ENCODE measurements at places on chromosomes 3 and 15.

GRCh38 chr3:129626744-129627349 is 20.4 kb upstream of the PLXND1 start:
- DNase-seq, result peak; percentile 95

GRCh38 chr3:179015551-179016020 is 56.0 kb downstream of the ZMAT3 start:
- peak; percentile 78 for DNase-seq

GRCh38 chr3:43405888-43406642 is 119.7 kb downstream of the SNRK start:
- DNase-seq, result no peak

GRCh38 chr15:90819390-90819789 is 49.0 kb upstream of the FURIN start:
- no peak for DNase-seq

DNA sequence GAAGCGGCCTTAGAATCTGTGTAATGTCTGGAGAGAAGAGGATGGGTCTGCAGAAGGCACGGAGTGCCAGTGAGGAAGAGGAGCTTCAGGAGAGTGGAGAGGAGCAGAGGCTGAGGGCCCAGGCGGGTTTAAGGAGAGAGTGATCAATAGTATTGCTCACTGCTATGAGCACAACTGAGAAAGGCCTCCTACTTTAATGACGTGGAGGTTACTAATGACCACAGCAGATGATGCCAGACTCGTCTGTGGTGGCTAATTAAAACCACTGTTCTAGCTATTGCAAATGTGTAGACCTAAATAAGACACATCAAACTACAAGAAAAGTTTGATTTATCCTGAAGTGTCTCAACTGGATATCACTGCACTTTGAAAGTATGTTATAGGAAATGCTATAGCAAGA is 33.2 kb downstream of the MTMR10 start:
- DNase-seq, result no peak

GRCh38 chr3:44926921-44927320 is 49.1 kb downstream of the ZDHHC3 start:
- DNase-seq, result no peak

GRCh38 chr15:77075528-77075927 is 4.6 kb upstream of the TSPAN3 start:
- no peak for DNase-seq

DNA sequence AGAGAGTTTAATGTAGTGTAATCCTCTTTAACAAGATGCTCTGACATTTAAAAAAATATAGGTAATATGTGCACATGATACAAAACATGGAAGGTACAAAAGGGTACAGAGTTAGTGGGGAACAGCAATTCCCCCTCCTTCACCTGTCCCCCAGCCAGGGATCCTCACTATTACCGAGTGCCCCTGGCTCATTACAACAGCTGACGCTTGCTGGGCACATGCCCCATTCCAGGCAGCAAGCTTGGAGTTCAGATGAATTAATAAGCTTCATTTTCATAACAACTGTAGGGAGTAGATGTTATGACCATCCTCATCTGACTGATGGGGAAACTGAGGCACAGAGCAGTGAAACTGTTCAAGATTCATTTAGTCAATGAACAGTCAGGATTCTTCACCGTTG is 41.2 kb downstream of the PCSK6 start:
- no peak for DNase-seq

GRCh38 chr3:58994746-58995330 is 55.0 kb downstream of the CFAP20DC start:
- peak; percentile 20 for DNase-seq

GRCh38 chr3:196872316-196872715 is 4.6 kb downstream of the SENP5 start:
- no peak for DNase-seq

- no peak for DNase-seq
Observed at GRCh38 chr3:49035281-49035680, 6.1 kb upstream of the IMPDH2 start.

DNA sequence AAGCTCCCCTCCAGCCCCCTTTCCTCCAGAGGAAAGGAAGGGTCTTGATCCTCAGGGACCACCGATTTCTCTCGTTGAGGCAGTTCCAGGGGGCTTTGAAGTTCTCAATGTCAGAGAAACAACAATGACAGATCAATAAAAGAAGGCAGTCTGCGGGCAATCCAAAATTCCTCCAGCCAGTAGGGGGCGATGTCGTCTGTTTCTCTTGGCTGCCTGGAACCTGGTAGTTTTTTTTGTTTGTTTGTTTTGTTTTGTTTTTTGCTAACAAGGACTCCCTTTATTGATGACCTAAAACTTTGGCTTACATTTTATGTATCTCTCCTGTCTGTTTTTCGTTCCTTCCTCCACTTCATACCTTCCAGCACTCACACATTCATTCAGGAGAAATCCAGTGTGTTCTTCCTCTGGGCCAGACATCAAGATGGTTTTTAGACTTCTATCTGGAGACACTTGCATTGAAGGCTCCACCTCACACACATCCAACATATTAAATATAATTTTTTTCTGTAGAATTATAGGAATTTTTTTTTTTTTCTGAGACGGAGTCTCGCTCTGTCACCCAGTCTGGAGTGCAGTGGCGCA is 276.6 kb downstream of the RPLP1 start:
- peak; percentile 51 for DNase-seq

DNA sequence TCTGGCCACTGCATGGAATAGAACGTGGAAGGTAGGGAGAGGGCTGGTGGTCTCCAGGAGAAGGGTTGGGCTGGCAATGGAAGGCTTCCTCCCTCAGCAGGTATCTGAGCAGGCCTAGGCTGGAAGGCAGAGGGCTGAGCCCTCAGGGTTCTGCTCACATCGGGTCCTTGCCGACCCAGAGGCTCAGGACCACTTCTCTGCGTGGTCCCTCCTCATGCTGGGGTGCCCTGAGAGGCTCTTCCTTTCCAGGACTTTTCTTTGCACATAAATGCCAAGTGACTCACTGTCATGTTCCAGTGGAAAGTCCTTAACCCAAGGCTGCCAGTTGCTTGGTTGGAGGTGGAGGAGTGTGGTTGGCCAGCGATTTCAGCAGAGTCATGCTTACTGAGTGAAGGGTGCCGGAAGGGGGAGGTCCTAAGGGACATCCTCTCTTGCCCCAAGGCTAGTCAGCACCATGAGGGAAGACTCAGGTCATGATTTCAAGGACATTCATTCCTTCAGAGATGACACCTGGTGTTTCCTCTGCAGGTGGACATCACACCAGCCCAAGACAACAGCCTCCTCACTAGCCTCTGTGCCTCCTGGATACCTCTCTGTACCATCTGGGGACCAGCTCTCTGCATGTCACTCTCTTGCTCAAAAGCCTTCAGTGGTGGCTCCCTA is 8.2 kb downstream of the SLC6A6 start:
- peak; percentile 91 for DNase-seq

DNA sequence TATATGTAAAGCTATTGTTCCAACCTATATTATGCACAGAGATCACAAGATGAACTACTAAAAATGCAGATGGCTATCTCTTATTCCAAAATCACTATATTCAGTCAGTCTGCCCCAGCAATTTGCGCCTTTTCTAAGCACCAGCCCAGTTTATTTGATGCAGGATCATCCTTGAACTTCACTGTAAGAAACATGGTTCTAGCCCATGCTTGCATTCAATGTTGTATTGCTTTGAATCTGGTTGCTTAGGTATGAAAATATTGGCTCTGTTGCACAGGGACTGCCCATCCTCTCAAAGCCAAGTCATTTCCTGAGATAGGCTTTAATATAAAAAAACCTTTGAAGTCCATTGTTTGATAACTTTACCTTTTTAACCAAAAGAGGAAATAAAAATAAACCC is 170.5 kb upstream of the LRIG1 start:
- DNase-seq, result no peak

- no peak for DNase-seq
Observed at GRCh38 chr3:50447290-50447840, 56.1 kb downstream of the CACNA2D2 start.

DNA sequence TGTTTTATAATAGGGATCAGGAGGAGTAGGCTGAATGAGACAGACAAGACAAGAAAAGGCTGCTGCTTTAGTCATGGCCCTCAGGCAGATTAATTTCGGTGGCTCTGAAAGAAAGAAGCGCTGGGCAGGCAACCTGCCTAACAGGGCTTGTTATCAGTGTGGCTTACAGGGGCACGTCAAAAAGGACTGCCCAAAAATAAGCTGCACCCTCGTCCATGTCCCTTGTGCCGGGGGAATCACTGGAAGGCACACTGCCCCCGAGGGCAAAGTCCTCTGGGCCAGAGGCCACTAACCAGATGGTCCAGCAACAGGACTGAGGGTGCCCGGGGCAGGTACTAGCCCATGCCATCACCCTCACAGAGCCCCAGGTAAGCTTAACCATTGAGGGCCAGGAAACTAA is 188.5 kb downstream of the IGSF11 start:
- no peak for DNase-seq

- DNase-seq, result no peak
Observed at GRCh38 chr3:108486941-108487340, 23.5 kb downstream of the MYH15 start.

DNA sequence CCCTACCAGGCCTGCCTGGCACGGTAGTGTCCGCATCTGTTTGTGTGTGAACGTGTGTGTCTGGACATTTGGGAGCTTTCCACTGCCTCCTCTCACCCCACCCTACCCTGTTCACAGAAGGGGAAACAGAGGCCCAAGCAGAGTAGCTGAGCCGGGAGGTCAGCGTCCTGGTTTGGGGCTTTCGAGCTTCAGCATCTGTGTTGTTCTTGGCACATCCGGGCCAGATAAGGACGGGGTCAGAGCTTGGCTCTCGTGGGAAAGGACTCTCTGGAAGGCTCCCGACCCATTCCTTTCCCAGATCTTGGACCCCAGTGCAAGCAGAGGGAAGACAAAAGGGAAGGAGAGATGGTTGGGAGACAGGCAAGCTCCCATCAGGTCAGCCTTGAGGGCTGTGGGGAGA is 6.3 kb upstream of the PTH1R start:
- DNase-seq, result no peak

GRCh38 chr15:94893091-94893490 is 661.7 kb downstream of the MCTP2 start:
- no peak for DNase-seq

DNA sequence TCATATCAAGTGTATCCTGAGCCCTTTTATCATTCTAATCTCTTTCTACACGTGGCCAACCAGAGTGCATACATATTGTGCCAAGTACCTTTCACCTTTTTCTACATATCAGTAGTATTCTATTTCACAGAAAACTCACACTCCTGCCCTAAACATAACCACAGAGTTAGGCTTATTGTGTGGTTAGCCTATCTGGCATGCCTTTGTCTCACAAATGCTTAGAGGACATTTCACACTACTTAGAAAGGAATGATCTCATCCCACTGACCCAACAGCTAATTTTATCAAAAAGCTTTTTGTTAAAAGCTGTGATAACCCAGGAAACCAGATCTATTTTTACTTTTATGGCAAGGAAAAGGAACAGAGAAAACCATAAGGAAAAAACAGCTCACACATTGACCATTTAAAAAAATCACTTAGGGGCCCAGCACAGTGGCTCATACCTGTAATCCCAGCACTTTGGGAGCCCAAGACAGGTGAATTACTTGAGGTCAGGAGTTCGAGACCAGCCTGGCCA is 17.8 kb upstream of the MAP4 start:
- no peak for DNase-seq

DNA sequence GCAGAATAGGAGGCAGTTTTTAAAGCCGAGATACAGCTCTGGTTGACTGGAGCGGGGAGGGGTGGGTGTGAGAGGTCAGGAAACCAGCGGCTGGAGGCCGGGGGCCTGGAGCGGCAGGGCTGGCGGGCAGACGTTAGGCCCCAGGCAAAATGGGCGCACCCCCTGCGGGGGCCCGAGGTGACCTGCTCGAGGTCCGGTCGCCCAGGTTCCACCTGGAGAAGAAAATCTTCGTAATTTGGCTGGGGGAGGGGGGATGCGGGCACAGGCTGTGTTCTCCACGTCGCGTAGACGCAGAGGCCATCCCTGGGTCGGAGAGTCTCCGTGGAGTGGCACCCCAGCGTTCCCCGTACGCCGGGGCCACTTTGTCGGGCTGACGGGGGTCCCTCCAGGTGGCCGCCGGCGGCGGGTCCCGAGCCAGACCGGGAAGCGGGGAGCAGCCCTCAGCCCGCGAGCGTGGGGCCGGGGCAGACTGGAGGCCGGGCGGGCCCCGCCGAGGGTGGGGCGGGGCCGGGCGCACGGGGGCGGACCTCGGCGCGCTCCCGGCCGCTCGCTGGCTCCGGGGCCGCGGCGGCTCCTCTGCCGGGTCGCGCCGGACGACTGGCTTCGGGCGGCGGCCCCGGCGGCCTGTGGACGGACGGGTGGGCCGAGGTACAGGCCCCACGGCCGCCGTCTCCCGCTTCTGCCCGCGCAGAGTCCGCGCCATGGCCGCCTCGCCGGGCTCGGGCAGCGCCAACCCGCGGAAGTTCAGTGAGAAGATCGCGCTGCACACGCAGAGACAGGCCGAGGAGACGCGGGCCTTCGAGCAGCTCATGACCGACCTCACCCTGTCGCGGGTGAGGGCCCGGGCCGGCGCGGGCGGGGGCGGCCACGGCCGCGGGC is at the start of gene CRTC3:
TSS of gene CRTC3 (plus strand) at position 553 of the 879 bp plus-strand sequence. CDS start at position 702, 149 bp downstream.
- DNase-seq, result peak; percentile 51

- DNase-seq, result no peak
Observed at GRCh38 chr3:64829331-64829730, 141.5 kb upstream of the ADAMTS9 start.

DNA sequence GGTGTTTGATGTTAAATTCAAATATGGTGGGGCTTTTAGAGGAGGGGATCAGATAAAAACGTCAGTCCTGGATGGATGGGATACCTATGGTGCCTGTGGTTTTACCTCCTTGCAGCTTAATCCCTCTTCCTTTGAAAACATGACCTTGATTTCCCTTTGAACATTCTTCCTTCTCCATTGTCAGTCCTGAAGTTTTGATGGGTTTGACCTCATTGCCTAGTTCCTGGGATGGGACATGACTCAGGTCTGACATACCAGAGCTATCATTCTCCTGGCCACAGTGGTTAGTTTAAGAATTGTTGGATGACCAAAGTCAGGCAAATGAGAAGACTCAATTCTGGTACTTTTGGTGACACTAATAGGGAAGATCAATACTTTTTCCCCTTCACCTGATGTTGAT is 87.2 kb downstream of the PRICKLE2 start:
- DNase-seq, result no peak

GRCh38 chr3:68062926-68063325 is 408.5 kb upstream of the SUCLG2 start:
- no peak for DNase-seq

GRCh38 chr3:153624310-153625030 is 462.4 kb downstream of the RAP2B start:
- no peak for DNase-seq

- no peak for DNase-seq
Observed at GRCh38 chr15:55909036-55909811, 84.2 kb downstream of the NEDD4 start.
